ENCODE measurements at places on chromosomes 12 and 14.
A peak's percentile ranks its signal among the peaks of the same experiment; 100 is the strongest.

DNA sequence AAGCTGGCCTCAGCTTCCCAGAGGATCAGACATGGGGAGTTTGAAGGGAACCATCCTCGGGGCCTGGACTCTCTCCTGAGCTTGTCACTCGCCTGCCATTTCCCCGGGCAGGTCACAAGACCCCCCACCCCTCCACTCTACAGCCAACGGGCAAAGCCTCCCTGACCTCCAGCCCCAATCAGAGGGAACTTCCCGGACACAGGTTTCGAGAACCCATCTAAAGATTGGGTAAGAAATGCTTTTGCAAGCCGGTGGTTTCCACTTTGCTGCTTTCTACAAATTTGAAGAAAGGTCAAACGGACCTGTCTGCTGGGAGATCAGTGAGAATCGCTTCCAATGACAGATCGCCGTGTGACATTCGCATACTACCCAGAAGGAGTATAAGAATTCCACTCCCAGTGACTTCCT lies 89.6 kb downstream of the SCARB1 start:
- no peak overlapping the region for H3K27ac ChIP-seq
- DNase-seq: no peak
- H3K4me1 ChIP-seq: peaks cover 8% of the 10 kb centered on the region

- H3K27me3 ChIP-seq: no peaks in the 10 kb centered on the region
- no peaks in the 10 kb centered on the region for H3K4me1 ChIP-seq
- no peak for DNase-seq
- H3K4me3 ChIP-seq: no peak overlapping the region
- H3K27ac ChIP-seq: no peak overlapping the region
Observed at GRCh38 chr12:98819821-98820404, 174.8 kb downstream of the APAF1 start.

DNA sequence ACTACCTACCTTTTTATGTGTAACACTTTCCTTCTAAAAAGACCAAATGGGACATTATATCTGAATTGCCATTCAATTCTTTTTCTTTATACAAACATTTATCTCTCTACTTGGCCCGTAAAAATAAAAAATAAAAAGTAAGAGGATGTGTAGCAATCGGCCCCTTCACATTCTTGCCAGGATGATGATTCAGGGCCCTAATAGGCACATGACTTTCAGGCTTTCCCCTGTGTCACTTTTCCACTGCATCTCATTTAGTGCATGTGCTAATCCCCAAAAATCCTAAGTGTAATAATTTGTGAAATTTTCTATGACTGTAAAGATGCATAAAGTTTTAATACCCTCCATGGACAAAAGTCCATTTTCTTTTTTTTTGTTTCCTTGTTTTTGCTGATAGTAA lies 23.0 kb upstream of the ATP2B1 start:
- H3K36me3 ChIP-seq: no peaks in the 10 kb centered on the region
- no peaks in the 10 kb centered on the region for H3K27me3 ChIP-seq
- DNase-seq: no peak
- H3K4me1 ChIP-seq: peaks cover 1% of the 10 kb centered on the region
- H3K27ac ChIP-seq: no peak overlapping the region

DNA sequence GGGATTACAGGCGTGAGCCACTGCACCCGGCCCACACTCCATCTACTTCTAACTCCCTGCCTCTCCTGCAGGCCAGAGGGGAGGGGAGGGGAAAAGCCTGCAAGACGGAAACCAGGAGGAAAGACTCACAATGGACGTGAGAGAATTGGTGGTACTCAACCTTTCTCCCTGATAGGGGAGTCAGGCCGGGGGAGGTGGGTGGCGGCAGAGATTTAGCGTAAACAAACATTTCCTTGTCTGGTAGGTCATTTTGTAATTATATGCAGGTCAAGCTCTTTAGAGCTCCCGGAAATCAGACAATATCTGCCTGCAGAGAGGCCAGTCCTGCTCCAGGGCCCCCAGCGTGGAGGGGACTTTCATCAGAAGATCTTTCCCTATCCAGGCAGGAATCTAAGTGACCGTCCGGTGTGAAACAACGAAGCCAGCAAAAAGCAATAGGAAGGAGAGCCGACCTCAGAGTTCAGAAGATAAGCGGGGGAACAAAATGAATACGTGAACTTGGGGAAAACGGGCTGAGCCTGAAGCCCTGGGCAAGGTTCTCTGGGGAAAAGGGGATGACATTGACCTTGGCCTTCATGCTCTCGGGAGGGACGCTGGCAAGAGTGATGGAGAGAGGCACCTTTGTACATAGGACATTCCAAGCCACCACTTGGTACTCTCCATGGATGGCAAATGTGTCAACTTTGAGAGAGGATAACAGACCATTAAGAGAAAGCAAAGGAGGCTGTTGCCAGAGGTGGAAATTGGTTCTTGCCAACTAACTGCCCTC lies 62.3 kb downstream of the SPRING1 start:
- H3K27me3 ChIP-seq: peaks cover 3% of the 10 kb centered on the region
- DNase-seq: no peak
- H3K4me3 ChIP-seq: no peak overlapping the region
- no peak overlapping the region for H3K27ac ChIP-seq

GRCh38 chr12:28104903-28105864 lies 85.1 kb upstream of the CCDC91 start:
- no peak overlapping the region for H3K27ac ChIP-seq
- no peaks in the 10 kb centered on the region for H3K36me3 ChIP-seq
- H3K4me3 ChIP-seq: no peak overlapping the region
- no peak for DNase-seq

- no peak overlapping the region for H3K27ac ChIP-seq
- peaks cover 8% of the 10 kb centered on the region for H3K4me1 ChIP-seq
- no peak overlapping the region for H3K4me3 ChIP-seq
Observed at GRCh38 chr12:77328326-77328725, 263.0 kb upstream of the E2F7 start.

- no peak overlapping the region for H3K4me3 ChIP-seq
- H3K36me3 ChIP-seq: no peaks in the 10 kb centered on the region
- no peak overlapping the region for H3K27ac ChIP-seq
- H3K4me1 ChIP-seq: peaks cover 11% of the 10 kb centered on the region
Observed at GRCh38 chr12:57905812-57906475, 35.4 kb upstream of the ATP23 start.

DNA sequence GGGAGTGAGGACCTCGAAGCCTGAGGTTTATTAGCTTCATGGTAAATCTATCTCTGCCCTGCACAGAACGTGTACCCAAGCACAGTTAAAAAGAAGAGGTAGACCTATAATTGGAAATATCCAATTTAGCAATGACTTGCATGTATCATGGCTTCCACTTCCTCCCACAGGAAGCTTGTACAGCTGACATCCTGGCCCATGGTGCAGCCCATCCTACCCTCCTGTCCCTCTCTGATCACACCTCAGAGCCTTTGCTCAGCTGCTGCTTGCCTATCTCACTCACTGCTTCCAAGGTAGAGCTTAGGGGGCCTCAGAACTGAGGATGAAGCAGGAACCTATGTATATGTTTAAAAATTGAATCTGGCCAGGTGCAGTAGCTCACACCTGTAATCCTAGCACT lies 4.3 kb upstream of the BCDIN3D start:
- peaks cover 51% of the 10 kb centered on the region for H3K27me3 ChIP-seq
- H3K4me3 ChIP-seq: no peak overlapping the region
- no peaks in the 10 kb centered on the region for H3K36me3 ChIP-seq

GRCh38 chr14:64960762-64961276 lies 11.3 kb downstream of the RAB15 start:
- H3K27ac ChIP-seq: no peak overlapping the region
- DNase-seq: no peak
- no peak overlapping the region for H3K4me3 ChIP-seq
- peaks cover 3% of the 10 kb centered on the region for H3K36me3 ChIP-seq
- no peaks in the 10 kb centered on the region for H3K4me1 ChIP-seq
- H3K27me3 ChIP-seq: no peaks in the 10 kb centered on the region

DNA sequence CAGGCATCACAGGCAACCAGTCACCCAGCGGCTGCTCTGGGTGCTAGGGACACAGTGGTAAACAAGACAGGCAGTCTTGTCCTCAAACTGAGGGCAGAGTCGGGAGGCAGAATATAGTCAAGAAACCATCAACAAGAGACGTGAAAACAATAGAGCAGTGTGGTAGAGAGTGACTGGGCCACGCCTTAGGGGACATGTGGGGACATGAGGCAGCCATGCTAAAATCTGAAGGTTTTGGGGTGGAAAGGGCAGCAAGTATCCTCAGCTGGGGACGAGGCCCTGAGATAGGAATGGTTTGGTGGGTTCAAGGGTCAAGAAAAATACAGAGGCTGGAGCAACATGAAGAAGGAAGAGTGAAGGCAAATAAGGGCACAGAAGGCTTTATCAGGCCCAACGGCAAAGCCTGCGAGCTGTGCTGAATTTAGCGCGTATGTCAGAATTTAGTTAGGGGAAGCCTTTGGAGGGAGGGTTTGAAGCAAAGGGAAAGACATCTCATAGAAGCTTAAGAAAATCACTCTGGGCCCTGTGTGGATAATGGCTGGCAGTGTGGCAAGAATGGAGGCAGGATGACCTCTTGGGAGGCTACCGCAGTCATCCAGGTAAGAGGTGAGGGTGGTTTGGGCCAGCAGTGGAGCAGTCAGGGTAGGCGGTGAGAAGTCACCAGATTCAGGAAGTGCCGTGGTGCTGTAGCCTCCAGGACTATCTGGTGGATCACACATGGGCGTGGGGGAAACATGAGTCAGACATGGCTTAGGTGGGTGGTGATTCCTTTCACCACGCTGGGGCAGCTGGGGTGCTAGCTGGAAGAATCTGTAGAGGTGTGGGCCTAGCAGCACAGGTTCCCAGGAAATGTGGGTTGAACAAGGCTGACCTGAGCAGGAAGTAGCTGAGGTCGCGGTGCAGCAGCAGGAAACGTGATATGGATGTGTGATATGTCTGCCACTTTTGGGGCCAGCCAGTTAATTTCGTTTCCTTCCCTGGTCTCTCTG lies 3.0 kb downstream of the EVL start:
- DNase-seq: no peak
- no peaks in the 10 kb centered on the region for H3K27me3 ChIP-seq
- no peaks in the 10 kb centered on the region for H3K36me3 ChIP-seq
- peaks cover 9% of the 10 kb centered on the region for H3K4me1 ChIP-seq
- H3K27ac ChIP-seq: peak overlapping the region; percentile 57

GRCh38 chr12:98845957-98846356 lies 200.9 kb downstream of the APAF1 start:
- H3K4me3 ChIP-seq: no peak overlapping the region
- no peaks in the 10 kb centered on the region for H3K27me3 ChIP-seq
- DNase-seq: no peak

DNA sequence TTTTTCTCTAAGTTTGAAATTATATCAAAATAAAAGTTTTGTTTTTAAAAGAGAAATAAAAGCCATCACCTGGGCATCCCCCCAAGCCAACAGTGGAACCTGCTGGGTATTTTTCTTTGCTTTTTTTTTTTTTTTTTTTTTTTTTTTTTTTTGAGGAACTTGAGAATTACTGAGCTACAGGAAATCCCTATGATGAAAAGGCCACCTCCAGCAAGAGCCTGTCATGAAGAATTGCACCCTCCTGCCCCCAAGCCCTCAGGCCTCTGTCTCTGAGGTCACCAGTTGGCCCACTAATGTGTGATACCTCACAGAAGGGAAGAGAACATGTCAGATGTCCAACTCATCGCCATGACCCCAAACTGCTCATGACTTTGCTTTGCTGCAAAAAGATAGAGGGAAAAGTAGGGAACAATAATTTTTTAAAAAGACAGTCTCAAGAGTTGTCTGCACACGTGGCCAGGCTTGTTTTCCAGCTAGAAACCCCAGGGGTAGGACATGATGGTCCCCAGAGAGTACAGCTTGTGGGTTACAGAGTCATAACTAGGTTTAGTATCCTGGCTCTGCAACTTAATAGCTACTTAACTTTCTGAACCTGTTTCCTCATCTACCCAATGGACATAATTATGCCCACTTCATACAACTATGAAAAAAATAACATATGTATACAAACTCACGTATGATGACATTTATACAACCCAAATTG lies 124.3 kb upstream of the EGLN3 start:
- H3K4me3 ChIP-seq: no peak overlapping the region
- H3K36me3 ChIP-seq: no peaks in the 10 kb centered on the region
- H3K4me1 ChIP-seq: peaks cover 11% of the 10 kb centered on the region
- no peak overlapping the region for H3K27ac ChIP-seq
- H3K27me3 ChIP-seq: no peaks in the 10 kb centered on the region

- H3K4me3 ChIP-seq: peak overlapping the region; percentile 84
- H3K4me1 ChIP-seq: peaks cover 25% of the 10 kb centered on the region
- H3K36me3 ChIP-seq: peaks cover 7% of the 10 kb centered on the region
- no peak for DNase-seq
Observed at GRCh38 chr12:120115692-120116440, 687 bp downstream of the RAB35 start.

- no peaks in the 10 kb centered on the region for H3K27me3 ChIP-seq
- H3K36me3 ChIP-seq: no peaks in the 10 kb centered on the region
- H3K27ac ChIP-seq: no peak overlapping the region
Observed at GRCh38 chr12:81136519-81136918, 58.6 kb downstream of the ACSS3 start.

DNA sequence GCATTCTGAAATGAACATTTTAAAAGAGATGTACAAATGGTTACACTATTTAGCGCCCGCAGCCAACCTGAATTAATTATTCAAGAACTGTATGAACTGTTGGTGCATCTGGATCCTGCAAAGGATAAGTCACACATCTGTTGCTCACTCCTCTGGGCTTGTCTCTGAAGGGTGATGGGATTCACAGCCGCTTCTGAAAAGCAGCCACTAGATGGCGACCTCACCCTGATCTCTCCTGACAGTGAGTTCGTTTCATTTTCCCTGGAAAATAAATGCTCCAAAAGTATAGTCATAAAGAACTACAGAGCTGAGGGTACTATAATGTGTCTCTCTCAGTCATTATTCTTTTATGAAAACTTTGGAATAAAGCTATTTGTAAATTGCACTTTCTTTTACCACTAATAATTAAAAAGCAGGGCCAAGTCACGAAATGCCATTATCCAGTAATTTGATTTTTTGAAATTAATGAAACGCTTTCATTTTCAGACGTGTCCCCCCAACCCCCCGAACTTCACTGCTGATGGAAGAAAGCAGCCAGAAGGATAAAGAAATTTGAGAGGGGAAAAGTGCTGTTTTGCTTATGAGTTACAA lies 789.6 kb downstream of the NRXN3 start:
- no peaks in the 10 kb centered on the region for H3K36me3 ChIP-seq
- H3K4me1 ChIP-seq: no peaks in the 10 kb centered on the region
- H3K4me3 ChIP-seq: no peak overlapping the region

DNA sequence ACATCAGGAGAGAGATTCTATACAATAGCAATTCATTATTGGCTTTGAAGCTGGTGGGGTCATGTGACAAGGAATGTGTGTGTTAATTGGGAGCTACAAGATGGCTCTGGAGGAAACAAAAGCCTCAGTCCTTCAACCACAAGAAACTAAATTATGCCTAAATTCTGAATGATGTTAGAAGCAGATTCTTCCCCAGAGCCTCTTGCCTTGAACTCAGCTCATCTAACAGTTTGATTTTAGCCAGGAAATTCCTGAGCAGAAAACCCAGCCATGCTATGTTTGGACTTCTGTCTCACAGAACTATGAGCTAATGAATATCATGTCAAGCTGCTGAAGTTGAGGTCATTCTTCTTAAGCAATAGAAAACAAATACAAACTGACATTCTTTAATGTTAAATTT lies 274.7 kb downstream of the SLC6A15 start:
- no peaks in the 10 kb centered on the region for H3K36me3 ChIP-seq
- H3K27ac ChIP-seq: no peak overlapping the region
- H3K27me3 ChIP-seq: no peaks in the 10 kb centered on the region
- no peak for DNase-seq
- no peak overlapping the region for H3K4me3 ChIP-seq
- peaks cover 3% of the 10 kb centered on the region for H3K4me1 ChIP-seq

Measured in progenitor cell of endocrine pancreas (in vitro differentiated cells).